Mammary epithelial cell (primary cell): ENCODE measurements at places on chromosomes 3 and 15. TPM values are rescaled to one million over a fixed set of nuclear protein-coding genes. Genes with fewer than 3 reads are reported as not detected.

C3orf62 gene
- 5.7 and 5.9 TPM in 2 replicates for total RNA-seq

ISY1 gene
- 38.2 and 47.5 TPM in 2 replicates for total RNA-seq

CTDSPL gene
- total RNA-seq = 65.3 TPM

GOLGA6L7 gene
- total RNA-seq = not detected

CLDN18 gene
- not detected for total RNA-seq

MED12L gene
- 0.33 TPM for total RNA-seq

TLR9 gene
- total RNA-seq = not detected

SLC12A1 gene
- not detected in 2 replicates for total RNA-seq

LSM3 gene
- 7.0 and 11.7 TPM in 2 replicates for total RNA-seq

DNA sequence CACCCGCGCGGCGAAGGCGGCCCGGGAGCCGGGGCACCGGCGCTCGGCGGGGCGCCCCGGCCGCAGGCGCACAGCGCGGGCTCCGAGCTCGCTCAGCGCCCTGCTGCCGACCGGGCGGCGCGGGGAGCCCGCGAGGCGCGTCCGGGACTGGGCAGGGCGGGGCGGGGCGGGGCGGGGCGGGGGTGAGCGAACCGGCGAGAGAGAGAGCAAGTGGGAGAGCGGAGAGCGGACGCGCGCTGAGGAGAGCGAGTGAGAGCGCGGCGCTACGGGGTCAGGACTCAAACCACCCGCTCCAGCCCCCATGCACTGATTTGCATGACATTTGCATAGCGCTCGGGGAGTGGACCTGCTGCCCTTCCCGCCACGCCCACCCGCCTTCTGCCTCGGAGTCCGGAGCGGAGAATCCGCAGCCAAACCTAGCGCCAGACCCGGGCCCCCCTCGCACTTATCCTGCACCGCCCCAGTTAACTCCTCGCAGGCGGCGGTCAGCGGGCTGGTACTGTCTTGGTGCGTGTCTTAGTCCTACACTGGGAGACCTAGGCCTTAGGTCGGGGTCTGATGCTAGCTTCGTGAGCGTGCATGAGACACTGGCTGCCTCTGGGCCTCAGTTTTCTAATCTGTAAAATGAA lies at the start of gene MYLK:
Gene MYLK, minus strand, starts transcription at position 130 of the 629 bp plus-strand sequence. CDS start 90,491 bp downstream, outside the sequence.
- peak; percentile 85 for DNase-seq

GRCh38 chr15:63045465-63045840 lies 2.9 kb downstream of the TPM1 start:
- peak; percentile 23 for DNase-seq

DNA sequence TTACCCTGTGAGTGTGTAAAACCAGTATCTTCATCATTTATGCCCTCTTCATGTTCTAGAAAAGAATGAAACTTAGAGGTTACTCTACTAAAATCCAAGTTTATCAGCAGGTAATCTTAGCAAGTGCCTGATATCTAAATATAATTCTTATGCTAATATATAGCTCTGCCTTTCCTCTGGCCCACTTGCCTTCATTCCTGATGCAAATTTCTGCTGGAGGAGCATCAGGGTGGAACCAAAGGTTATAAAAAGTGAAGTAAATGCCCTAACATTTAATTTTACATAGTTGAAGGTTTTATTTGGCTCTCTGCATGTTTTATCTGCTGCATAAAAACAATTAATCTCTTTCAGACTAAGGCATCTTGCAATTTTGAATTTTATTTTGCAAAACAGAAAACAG lies 936.2 kb downstream of the ROBO2 start:
- no peak for DNase-seq

DNA sequence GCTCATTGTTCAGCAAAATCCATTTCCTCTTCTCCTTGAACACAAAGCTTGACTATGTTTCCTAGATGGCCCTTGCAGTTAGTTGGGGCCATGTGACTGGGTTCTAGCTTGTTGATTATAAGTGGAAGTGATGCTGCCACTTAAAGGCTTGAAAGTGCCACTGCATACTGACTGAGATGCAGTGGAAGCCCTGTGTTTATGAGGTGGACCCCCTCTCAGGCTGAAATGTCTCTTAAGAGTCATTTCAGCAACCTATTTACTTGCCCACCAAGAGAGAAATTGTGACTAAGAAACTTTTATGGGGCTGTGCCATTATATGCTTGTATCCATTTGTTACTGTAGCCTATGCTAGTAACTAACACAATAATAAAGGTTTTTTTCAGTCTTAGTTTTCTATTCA lies 8.4 kb upstream of the ANP32A start:
- DNase-seq = peak; percentile 6

- DNase-seq = no peak
Observed at GRCh38 chr3:112119962-112120836, 12.8 kb downstream of the GCSAM start.

GRCh38 chr15:93020976-93021772 lies 67.8 kb downstream of the RGMA start:
- no peak for DNase-seq

- no peak for DNase-seq
Observed at GRCh38 chr3:183087184-183087583, 12.1 kb downstream of the MCCC1 start.

GRCh38 chr15:74283368-74283767 lies 47.2 kb downstream of the CCDC33 start:
- no peak for DNase-seq

DNA sequence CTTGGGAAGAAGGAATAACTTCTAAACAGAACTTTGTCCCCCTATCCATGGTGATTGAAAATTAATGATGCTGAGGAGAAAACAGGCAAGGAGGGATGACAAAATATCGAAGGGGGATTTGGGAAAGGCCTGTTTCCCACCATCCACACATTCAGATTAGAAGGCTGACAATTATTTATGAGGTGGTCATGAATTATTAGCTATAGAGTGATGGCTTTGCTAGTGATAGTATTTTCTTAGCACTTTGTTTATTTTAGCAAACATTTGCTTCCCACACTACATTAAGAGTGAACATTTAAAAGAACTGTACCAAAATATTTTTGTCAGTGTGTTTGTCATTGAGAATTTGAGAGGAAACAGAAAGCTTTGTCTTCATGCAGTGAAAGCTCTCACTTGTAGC lies 172.6 kb upstream of the PDZRN3 start:
- DNase-seq = no peak

DNA sequence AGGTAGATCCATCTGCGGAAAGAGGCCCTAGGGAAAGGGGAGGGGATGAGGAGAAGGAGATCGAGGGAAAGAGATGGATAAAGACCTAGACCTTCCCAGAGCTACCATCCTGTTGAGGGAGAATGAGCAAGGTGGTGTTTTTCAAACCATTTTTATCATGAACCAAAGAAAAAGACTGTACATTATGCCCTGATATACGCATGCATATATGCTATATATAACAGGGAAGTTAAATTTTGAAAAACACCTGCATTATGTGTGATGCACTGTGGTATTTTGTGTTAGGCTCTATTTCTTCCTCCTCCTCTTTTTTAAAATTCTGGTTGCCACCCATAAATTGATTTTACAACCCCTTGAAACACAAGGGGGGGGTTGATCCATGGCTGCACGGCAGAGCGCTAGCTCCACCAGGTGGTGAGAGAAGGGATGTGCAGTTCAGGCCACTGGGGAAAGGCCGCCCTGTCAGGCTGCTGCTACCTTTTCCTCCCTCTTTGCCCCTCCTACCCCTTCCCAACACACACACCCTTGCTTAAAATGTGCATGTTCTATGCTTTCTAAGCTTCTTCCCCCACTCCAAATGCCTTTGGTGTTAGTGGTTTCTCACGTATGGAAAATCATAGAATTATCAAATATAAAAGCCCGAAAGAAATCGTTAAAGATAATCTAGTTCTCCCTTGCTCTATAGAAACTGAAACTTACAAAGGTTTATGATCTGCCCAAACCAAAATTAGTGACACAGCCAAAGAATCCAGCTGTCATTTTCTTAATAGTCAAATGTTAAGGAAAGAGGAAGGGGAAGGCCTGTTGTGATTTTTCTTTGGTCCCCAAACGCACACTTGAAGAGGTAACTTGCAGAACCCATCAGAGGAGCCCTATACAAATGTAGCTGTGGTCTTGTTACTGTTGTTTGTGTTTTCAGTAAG lies 262.0 kb upstream of the UMPS start:
- DNase-seq = peak; percentile 24

- no peak for DNase-seq
Observed at GRCh38 chr3:26100176-26100575, 310.3 kb downstream of the OXSM start.

DNA sequence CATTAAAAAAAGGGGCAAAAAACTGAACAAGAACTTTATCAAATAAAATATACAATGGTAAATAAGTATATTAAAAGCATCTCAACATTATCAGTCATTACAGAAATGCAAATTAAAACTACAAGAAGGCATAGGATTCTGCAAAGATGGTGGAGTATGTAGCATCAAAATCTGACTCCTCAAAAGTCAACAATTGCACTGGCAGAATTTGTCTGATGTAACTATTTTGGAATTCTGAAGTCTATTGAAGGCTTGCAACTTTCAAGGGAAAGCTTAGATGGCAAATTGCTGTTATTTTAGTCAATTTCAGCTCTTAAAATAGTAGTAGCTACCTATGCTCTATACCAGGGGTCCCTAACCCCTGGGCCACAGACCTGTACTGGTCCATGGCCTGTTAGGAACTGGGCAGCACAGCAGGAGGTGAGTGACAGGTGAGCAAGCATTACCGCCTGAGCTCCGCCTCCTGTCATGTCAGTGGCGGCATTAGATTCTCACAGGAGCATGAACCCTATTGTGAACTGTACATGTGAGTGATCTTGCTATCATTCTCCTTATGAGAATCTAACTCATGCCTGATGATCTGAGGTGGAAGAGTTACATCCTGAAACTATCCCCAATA lies 107.6 kb downstream of the TGFBR2 start:
- no peak for DNase-seq

- DNase-seq = no peak
Observed at GRCh38 chr3:58258392-58259055, 20.9 kb downstream of the ABHD6 start.

DNA sequence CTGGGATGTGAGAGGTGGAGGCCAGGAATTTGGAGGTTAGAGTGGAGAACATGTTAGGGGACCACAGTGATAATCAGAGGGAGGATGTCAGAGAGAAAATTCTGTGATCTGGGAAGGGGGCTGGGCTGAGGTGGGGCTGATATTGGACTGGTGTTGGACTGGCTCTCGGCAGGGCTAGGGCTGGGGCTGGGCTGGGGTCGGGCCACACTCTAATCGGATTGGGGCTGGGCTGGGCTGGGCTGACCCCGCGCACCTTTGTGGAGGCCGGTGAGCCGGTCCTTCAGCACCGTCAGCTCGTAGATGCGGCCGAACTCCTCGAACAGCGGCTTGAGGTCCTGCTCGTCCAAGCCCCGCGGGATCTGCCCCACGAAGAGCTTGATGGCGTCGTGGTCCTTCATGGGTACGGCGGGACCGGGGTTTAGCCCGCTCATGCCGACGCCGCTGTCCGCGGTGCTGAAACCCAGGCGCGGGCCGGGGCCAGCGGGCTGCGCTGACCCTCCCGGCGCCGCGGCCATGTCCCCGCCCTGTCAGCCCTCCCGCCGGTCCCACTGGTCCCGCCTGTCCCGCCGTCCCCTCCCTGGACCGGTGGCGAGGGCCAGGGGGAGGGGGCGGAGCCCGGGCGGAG lies 485 bp downstream of the CELF6 start:
- DNase-seq = peak; percentile 39

DNA sequence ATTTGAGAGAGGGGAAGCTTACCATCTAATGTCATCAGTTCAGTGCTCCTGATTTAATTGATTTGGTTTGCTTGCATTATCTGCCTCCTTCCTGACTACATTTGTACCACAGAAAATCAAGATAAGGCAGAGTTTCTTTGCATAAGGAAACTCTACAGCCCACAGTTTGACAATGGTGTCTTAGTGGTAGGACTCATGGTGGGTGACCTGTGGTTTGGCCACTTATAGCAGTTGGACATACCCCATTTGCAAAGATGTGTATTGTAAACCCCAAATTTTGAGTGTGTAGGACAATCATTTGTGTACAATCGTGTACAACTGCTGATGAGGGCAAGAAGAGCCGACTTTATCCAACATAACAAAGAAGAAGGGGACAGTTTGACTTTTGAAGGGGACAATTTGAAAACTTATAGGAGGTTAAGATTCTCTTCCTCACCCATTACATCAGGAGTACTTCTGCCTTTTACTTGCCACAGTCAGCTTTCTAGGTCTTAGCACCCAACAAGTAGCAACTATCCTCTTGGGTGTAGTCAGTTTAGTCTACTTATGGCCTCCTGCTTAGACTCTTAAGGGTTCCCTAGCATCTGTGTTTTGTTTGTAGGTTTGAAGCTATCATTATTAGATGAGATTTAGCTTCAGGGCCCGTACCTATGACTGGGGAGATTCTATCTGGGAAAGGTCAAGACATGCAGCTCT lies 6.2 kb downstream of the TGFBR2 start:
- DNase-seq = no peak
